ENCODE measurements at places on chromosomes 1 and 21. TPM values are rescaled to one million over a fixed set of nuclear protein-coding genes. Genes with fewer than 3 reads are reported as not detected.

The RNU1-2 gene
- total RNA-seq = 1,341 TPM

The PDE9A gene
- 6.3 TPM for total RNA-seq

The SAMSN1 gene
- total RNA-seq = 41.1 TPM

The TDRD10 gene
- not detected for total RNA-seq

The WDR64 gene
- total RNA-seq = not detected

Measured in activated naive CD4-positive, alpha-beta T cell treated with anti-CD3 and anti-CD28 coated beads for 36 hours (primary cell).